ENCODE measurements at places on chromosomes 16 and 17.

GRCh38 chr17:47253541-47254402 lies at the start of gene ITGB3:
Gene ITGB3, plus strand, starts transcription at chr17:47253827. Its CDS starts 35 bp downstream, at chr17:47253862.
- DNase-seq = peak; percentile 70

GRCh38 chr17:32102172-32102571 lies 40.1 kb upstream of the RHOT1 start:
- DNase-seq = no peak

DNA sequence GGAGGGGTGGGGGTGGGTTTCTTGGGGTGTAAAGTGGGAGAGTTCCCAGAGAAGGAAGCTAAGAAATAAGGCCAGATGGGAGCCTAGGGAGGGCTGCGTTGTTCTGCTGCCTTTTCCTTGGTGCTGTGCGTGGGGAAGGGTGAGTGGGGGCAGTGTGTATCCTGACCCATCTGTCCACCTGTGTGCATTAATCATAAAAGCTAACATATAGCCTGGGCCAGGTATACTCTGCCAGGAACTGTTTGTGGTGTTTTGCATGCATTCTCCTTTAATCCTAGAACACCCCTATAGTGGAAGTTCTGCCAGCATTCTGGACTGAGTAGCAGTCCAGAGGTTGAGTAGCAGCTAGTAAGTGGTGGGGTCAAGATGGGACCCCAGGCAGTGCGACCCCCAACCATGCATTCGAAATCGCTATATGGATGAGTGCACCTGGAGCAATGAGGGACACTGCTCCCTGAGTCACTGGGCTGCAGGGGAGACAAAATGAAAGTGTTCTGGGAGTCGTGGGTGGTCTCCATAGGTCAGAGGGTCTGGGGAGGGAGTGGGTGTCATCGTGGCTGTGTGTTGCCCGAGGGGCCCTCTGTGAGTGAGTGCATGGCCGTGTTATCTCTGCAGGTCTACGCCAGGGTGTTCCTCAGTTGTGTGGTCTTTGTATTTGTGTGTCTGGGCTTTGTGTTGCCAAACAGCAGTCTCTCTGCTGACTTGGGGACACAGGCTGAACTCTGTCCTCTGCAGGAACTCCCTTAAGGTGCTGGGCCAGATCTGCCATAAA lies 1.3 kb downstream of the ERBB2 start:
- DNase-seq = no peak

GRCh38 chr17:7867881-7868329 lies 10.1 kb downstream of the CYB5D1 start:
- no peak for DNase-seq

DNA sequence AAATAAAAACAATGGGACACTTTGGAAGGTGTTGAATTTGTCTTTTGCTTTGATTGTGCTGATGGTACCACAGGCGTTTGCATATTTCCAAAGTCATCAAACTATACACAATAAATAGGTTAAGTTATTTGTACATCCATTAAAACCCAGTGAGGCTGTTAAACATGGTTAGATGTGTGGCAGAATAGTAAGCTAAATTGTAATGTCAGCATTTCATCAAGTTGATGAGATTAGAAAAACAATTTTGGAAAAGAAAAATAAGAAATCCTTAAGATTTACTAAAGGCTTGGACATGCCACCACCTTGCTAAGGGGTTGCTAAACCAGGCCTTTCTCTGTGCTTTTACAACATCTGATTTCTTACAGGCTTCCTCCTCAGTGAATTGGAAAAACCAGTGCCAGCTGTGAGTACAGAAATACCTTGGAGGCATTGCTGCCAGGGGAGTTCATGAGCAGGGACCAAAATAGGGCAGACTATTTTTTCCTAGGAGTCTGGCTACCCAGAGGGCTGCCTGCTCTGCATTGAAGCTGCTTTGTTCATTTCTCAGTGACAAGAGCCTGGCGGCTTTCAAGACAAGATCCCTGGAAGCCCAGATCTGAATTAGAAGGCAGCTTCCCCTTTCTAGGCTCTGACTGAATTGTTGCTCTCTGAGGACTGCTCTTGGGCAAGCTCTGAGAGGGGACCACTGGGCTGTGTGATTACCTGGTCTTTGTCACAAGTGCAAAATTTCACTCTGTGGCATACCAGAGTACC lies 43.4 kb upstream of the CA10 start:
- no peak for DNase-seq

DNA sequence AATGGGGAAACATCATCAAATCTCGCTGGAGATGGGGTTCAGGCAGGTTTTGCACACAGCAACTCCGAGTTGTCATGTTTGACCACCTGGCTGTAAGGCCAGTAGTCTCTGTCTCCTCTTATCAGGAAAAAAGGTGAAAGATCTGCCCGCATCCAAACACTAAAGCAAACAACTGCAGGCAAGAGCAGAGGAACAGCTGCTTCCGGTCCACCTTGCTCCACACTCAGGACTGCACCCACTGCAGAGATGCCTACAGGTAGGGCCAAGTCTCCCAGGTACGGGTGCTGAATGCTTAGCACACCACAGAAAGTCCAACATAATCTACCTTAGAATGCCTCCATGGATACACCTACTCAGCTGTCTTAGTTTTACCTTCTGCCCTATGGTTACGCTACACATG lies 7.3 kb downstream of the TEX2 start:
- no peak for DNase-seq

GRCh38 chr16:12314653-12315185 lies 338.2 kb downstream of the SNX29 start:
- DNase-seq = no peak

GRCh38 chr17:73342541-73343167 lies 30.9 kb upstream of the CDC42EP4 start:
- DNase-seq = no peak

DNA sequence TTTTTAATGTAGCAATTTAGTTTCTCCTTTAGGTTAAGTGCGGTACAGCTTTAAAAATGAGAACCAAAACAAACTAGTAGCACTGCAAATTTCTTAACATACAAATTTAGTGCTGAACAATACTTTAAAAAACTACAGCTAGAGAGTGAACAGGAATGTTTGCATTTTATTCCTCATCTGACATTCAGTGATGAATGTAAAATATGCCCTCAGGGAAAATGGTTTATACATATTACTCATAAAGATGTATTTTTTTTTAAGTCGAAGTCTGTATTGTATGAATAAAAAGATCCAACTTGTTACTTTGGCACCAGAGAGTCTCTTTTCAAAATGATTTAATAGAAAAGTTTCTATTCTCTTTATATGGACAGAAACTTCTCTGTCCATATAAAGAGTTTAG lies 96.8 kb downstream of the BRIP1 start:
- no peak for DNase-seq

Measured in pancreas (tissue), 10 donors.